ENCODE measurements at places on chromosomes 7 and 10.

DNA sequence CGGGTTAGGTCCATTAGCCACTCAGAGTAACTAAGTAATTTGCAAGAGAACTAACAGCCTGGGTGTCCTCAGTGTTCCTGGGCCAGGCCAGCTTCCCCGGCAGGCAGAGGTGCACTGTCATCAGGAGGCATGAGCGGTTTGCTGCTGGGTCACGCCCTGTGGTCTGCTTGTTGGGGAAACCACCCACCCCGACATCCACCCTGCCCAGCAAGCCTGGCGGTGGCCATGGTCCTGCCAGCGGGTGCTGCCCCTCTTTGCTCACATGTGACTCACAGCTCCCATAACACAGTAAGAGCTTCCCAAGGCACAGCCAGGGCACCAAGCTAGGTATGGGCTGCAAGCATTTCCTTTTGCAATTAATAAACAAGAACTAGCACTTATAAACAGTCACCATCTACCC, 75.9 kb downstream of the RGS10 start:
- peak; percentile 28 for DNase-seq

DNA sequence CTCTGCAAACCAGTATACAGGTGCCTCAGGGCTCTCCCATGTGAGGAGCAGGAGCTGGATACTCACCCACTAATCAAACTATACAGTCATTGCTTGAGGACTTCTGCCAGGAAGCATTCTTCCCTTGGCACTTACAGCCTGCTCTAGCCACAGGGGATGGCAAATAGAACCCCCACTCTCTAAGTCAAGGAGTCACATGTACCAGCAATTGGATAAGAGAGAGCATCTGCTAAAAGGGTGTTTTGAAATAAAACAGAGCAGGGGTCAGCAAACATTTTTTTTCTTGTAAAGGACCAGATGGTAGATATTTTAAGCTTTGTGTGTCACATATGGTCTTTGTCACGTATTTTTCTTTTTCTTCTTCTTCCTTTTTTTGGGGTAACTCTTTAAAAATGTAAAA, 865.2 kb upstream of the GHITM start:
- no peak for DNase-seq

GRCh38 chr10:33237736-33238624, 96.5 kb downstream of the NRP1 start:
- DNase-seq: no peak

- no peak for DNase-seq
Measured at GRCh38 chr7:311796-312195, 21.8 kb downstream of the FOXL3 start.

- DNase-seq: no peak
Measured at GRCh38 chr10:88042160-88043100, 179.0 kb downstream of the PTEN start.

All from activated CD4-positive, alpha-beta T cell treated with anti-CD3 and anti-CD28 coated beads for 4 hours (primary cell).